Esophagus squamous epithelium (tissue), 5 donors: ENCODE measurements at places on chromosomes 3 and 15.

- no peak for DNase-seq
These were observed 52.1 kb downstream of the TGFBR2 start for GRCh38 chr3:30658328-30659052.

DNA sequence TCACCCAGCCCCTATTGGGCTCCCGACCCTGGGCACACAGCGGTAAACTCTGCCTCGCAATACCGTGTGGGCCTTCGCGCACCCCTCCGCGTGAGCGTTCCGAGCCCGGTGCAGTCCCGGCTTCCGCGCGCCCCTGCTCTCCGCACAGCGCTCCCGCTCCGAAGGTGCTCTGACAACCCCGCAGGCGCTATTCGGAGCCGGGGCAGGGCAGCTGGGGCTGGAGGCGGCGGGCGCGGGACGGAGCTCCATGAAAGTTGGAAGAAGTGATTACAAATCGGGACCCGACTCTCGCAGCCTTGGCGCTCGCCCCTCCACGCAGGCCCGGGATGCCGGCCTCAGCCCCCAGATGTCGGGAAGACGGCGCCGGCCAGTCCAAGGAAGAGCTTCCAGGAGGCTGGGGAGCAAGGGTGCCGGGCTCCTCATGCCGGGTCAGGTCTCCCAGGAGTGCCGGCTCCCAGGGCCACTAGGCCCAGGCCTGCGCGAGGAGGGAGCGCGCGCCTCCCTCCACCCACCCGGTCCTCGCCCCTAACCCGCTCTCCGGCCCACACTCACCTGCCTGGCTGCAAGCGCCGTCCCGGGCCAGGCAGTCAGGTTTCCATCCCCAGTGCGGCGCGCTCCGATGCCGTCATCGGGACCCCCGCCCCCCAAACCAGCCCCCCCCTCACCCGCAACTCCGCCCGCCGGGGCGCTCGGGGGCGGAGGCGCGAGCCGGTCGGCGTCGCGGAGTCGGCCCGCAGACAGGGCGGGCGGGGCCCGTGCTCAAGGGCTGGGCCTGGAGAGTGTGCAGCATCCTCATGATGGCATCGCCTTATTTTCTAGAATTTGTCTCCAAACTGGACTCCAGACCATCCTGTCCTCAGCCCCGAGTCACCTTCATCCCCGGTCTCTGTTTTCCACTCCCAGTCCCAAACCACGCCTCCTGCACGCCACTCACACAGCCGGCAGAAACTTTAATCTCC is at the start of gene KIF7:
KIF7 (minus strand) TSS at position 621 of the 959 bp plus-strand sequence. CDS start 2,537 bp downstream, outside the sequence.
- DNase-seq: no peak

DNA sequence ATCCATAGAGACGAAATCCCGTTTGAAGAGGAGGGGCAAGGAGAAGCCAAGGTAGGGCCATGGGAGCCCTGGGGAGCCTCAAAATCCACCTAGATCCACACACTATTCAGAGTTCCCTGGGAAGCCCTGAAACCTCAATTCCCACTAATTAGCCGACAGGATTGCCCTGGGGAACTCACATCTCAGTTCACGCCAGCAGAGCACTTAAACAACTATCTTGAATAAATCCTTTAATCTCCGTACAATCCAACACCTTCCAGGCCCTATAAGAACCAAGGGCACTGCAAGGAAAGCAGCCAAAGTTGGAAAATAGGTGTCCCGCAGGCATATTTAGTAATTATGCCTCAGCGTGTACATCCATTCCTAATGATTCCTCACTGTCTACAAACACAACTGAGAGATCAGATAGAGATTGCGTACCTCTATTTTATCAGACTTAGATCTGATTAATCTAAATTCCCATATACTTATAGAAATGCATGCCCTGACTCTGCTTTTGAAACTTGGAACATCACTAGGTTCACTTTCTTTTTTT is 25.6 kb upstream of the EIF4A2 start:
- no peak for DNase-seq

DNA sequence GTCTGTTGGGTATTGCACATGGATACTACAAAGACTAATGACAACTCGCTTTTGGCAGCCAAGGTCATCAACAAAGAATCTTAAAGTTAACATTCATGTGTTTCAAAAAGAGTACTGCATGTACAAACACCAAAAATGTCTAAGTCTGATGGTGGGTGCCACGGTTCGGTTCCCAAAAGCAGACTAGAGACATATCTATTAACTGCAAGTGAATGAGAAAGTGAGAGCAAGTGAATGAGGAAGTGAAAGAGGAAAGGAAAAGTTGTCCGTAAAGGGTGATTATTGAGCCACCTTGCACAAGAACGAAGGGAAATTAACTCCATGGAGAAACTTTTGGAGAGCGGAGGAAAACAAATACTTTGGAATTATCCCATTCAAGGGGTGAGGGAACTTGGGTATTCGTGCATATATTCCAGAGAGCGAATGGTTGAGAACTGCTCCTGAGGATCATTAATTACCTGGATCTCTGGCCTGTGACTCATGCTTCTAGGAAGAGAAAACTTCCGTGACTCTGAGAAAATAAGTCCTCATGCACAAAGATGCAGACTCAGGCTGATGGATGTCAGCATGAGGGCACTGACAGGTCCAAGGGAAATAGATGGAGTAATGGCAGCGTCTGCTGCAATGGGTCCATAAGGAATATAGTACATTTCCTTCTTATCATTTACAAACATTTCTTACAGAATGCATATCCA is 336.5 kb upstream of the TGFBR2 start:
- DNase-seq: no peak

DNA sequence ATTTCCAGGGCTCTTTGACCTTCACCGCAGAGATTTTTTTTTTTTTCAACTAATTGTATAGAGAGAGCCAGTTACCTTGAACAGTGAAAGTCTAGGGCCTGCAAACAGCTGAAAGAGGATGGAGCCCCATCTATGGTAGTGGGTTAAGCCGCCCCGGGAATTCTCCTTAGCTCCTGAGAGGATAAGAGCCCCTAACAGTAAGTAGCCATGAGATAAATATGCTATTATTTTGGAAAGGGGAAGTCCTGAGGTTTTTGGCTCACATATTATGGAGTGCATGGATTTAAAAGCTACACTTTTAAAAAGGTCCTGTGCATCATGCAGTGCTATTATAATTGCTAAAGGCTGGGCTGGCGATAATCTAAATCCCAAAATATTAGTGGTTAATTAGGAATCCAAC is 115.0 kb downstream of the FBN1 start:
- no peak for DNase-seq

DNA sequence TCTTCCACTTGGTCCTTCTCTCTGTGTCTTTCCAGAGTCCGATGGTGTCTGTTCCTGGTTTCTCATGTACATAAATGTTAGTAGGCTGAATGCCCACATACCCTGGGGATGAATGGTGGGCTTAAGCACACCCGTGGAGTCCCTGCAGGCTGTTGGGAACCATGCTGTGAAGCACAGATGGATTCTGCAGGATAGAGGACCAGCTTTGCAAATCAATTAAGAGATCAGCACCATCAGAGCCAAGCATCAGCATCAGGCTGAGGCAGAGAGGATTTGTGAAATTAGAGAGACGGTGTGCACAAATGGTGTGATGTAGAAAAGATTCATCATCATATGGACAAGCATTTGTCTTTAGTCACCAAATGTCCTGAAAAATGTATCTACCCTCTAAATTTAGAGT is 127.1 kb downstream of the SV2B start:
- no peak for DNase-seq

DNA sequence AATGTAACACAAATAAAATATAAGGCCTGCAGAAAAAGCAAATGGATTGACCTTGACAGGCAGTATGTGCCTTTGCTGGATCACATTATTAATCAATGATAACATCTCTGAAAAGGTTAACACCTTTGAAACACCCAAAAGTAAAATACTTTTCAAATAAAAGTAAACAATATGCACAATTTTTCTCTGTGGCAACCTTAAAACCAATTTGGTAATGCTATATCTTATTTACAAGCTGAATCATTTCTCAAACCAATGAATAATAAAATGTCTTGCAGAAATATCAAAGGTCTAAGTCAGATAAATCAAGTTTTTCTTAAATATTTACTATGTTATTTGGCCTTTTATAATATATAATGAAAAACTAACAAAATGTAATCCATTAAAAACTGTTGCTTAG is 1018.7 kb downstream of the ROBO1 start:
- DNase-seq: no peak

DNA sequence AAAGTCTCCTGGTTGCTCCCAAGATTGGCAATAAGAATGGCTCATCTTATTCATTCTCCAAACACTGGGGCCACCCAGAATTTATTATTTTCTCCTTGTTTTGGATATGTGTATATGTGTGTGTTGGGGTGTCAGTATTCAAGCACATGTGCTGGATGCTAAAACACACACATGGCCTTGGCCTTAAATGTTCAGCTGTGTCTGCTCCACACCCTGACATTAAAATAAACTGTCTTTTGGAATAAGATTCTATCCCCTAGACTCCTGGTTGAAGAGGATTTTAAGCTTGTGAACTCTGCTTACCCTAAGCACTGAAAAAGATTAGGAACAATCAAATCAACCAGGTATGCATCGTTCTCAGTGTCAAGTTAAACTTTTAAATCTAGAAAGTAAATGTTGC is 382.9 kb upstream of the MCTP2 start:
- no peak for DNase-seq

DNA sequence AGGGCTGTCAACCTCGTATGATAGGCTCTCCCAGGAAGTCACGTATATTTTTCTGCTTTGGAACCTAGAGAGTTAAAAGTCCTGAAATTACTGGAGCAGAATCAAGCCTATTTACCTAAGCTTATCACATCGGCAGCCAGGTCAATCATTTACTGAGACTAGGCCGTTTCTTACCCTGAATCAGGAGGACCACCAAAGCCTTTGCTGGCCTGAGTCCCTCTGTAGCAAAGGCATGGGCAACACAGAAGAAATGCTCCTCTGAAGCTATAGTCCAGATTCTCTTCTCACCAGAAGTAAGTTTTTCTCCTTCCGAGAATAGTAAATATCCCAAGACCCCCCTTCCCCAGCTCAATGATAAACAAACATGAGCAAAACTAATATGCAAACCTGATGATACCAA is 125.9 kb upstream of the PHLDB2 start:
- no peak for DNase-seq

DNA sequence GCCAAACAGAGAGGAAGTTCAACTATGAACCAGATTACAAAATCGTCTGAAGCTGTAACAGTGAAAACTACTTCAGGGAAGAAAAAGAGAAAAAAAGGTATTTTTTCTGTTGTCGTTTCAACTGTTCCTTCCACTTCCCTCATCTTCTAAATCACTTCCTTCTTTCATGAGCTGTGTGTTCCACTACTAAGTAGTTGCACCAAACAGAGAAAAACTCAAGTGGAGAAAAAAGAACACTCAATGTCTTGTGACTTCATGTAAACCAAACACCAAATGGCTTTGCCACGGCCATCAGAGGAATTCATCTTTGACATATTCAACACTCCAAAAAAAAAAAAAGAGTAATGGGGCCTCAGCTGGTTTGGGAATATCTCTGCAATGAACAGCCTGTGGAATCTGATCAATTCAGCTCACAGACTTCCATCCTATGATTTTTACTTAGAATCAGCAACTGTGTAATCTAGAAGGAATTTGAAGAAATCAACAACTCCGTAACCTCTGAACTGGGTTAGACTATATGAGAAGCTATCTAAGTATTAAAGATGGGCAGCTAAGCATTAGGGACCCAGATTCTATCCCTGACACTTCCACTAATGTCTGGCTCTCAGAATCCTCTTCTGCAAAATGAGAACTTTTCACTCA is 47.5 kb upstream of the RNF7 start:
- DNase-seq: no peak

GRCh38 chr3:13063225-13063624 is 10.0 kb downstream of the IQSEC1 start:
- no peak for DNase-seq

GRCh38 chr15:83062768-83063180 is 4.3 kb downstream of the BTBD1 start:
- no peak for DNase-seq

- no peak for DNase-seq
These were observed 5.2 kb upstream of the KLF13 start for GRCh38 chr15:31321418-31321817.

DNA sequence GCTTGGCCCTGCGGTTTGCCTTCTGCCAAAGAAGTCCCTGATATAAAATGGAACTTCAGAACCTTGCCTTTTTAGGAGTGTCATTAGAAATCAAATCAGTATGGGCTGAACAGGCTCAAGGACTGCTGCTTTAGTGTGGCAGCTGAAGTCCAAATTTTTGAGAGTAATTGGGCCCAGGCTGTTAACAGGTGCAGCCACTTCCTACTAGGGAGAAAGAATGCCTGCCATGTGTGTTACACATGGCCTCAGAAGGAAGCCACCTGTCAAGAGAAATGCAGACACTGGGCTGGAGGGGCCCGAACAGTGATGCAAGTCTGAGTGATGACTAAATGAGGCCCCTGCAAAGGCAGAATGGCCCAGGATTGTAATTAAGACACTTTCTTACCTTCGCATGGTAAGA is 786.7 kb upstream of the CFAP20DC start:
- no peak for DNase-seq

DNA sequence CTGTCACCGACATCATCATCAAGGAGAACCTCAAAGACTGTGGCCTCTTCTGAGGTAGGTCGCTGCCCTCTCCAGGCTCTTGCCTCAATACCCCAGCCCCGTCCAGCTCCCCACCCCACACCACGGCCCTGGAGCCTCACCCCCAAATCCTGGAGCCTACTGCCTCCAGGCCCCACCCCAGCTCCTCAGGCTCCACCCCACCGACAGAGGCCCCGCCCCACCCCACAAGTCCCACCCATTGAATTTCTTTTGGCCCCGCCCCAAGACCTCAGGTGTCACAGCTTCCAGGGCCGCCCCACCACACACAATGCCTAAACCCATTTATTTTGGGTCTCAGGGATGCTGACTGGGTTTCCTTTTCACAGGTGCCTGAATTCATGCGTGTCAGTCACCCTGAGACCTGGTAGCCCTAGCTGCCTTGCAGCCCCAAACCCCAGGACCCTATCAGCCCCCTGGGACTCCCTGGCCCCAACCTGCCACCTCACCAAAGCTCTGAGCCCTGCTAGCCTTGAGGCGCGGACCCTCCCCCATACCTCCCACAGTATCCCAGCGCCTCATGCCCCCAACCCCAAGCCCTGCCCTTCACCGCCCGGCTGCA is 3.6 kb downstream of the GNAT1 start:
- no peak for DNase-seq

- no peak for DNase-seq
These were observed 324.6 kb upstream of the TBC1D5 start for GRCh38 chr3:18066899-18067582.

- no peak for DNase-seq
These were observed 37.7 kb upstream of the BCL2L10 start for GRCh38 chr15:52150043-52150825.
